ENCODE measurements at places on chromosomes 16 and 17.
A peak's percentile ranks its signal among the peaks of the same experiment; 100 is the strongest.

DNA sequence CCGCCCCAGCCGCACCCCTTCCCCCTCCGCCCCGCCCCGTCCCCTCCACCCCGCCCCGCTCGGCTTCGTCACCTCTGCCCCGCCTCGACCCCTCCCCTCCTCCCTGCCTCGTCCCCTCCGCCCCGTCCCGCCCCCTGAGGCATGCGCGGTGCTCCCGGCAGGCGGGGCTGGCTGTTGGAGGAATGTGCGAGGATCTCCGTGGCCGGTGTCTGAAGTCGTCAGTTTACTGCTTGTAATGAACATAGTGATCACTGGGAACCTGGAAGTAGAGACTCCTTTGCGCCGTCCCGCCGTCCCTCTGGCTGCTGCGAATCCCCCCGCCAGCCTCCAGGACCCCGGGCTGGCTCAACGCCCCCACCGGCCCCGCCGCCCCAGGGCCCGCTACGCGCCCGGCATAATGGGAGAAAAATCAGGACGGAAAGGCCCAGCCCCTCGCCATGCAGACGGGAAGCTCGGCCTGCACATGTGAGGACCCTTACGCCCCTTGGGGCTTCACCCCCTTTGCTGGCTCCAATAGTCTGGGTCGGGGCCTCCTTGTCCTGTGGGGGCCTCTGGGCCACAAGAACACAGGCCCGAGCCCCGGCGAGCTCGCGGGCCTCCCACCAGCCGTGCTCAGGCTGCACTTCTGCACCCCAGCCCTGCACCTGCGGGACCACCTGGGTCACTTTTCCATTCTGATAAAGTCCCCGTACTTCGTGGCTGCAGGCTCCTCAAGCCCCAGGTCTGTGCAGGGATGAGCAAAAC, 743.1 kb downstream of the KCNJ18 start:
- DNase-seq = no peak

DNA sequence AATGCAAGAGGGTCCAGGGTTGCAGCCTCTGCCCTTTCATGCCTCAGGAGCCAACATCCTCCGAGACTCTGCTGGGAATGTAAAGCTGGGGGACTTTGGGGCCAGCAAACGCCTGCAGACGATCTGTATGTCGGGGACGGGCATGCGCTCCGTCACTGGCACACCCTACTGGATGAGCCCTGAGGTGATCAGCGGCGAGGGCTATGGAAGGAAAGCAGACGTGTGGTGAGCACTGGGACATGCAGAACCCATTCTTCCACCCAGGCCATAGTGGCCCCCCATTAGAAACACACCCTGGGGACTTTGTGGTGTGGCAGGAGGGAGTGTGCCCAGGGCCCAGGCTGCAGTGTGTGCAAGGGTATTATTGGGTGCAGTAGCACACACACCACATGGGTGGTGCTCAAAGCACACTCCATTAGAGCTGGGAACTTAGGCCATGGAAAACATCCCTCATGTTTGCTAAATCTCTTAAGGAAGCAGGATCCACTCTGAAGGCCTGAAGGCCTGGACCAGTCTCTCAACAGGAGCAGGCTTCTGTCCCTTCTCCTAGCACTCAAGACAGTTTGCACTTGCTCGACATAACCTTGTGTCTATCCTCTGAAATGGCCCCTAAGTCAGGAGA, 7.6 kb downstream of the LIMD2 start:
- DNase-seq = peak; percentile 62

GRCh38 chr16:65316808-65317207, 194.9 kb upstream of the CDH11 start:
- DNase-seq = no peak

DNA sequence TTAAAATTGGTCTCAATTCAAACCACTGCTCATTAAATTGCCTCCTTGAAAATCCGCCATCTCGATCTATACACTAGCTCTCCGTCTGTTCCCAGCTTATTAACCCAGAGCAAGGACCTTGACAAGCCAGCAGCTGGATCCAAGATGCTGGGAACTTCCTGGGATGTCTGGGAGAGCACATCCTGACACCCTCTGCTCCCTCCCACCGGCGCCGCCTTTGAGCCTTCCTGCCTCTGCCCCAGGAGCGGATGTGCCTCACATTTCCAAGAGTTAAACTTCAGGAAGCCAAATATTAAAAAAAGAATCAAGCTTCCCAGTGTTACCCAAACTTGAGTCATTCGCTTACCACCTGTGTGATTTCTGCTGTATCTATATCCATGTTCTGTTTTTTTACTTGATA, 107.9 kb downstream of the HAPSTR1 start:
- DNase-seq = no peak

- no peak for DNase-seq
Observed at GRCh38 chr16:51538707-51539498, 387.8 kb upstream of the SALL1 start.

DNA sequence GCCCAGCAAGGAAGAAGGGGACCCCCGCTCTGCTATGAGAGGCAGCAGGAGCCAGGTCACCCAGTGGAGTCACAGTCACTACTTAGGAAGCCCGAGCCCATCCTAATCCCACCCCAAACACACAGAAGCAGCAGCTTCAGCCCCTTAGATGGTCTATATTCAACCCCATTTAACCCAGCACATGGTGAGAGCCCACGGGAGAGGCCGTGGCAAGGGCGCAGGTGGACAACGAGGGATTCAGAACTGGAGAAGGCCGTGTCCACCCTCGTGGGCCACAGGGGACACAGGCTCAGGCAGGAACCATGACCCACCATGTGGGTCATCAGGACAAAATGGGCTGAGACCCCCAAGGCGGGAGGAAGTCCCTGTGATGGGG, 1.6 kb upstream of the TRPV3 start:
- no peak for DNase-seq

GRCh38 chr17:5077781-5078105, 524 bp upstream of the ZFP3 start:
- no peak for DNase-seq

DNA sequence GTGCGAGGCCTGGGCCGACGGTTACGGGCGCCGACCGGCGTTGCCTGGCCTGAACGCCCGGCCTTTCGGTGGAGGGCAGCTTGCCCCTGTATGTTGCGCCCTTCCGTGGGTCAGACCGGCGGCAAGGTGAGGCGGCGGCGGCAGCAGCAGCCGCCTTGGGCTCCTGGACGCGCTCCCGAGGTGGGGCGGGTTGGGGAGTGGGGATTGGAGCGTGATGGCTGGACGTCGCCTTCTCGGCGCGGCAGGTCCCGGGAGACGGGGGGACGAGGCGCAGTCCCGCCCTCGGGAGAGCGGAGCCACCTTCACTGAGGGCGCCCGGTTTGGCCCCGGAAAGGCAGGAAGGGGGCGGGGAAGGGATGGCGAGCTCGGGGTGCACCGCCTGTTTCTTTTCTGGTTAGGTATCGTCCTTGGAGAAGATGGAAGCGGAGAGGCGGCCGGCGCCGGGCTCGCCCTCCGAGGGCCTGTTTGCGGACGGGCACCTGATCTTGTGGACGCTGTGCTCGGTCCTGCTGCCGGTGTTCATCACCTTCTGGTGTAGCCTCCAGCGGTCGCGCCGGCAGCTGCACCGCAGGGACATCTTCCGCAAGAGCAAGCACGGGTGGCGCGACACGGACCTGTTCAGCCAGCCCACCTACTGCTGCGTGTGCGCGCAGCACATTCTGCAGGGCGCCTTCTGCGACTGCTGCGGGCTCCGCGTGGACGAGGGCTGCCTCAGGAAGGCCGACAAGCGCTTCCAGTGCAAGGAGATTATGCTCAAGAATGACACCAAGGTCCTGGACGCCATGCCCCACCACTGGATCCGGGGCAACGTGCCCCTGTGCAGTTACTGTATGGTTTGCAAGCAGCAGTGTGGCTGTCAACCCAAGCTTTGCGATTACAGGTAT, 671 bp downstream of the DGKE start:
- DNase-seq = peak; percentile 78

DNA sequence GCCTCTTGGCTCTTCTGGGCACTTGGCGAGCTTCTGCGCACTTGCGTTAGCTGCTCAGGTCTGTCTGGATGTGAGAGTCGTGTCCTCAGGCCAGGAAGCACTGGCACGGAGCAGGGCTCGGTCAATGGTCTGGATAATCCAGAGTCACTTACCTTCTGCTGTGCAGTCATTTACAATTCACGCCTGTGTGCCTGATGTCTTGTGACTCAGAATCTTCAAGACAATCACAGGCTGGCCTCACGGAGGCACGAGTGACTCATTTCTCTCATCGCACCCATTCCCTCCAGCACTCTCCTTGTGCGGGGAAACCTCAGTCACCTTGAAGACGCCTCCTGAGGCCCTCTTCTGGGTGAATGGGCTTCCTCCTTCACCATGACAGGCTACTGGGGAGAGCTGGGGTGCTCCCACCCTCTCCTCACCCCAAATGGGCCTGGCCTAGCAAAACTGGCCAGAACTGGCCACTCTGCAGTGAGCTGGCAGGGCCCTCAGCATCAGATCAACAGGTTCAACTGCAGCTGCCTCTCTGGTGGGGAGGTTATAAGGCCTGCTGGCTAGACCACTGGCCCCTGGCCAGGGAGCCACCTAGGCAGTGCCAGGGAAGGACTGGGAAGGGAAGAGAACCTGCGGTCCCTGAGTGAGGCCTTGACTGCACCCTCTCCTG, 1.9 kb upstream of the CAPN15 start:
- no peak for DNase-seq

DNA sequence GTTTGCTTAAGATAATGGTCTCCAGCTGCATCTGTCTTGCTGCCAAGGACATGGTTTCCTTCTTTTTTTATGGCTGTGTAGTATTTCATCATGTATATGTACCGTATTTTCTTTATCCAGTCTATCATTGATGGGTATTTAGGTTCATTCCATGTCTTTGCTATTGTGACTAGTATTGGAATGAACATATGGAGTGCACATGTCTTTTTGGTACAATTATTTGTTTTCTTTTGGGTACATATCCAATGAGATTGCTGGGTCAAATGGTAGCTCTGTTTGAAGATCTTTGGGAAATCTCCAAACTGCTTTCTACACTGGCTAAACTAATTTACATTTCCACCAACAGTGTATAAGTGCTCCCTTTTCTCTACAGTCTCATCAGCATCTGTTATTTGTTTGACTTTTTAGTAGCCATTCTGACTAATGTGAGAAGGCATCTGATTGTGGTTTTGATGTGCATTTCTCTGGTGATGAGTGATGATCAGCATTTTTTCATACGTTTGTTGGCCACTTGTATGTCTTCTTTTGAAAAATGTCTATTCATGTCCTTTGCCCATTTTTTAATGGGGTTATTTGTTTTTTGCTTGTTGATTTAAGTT, 66.2 kb downstream of the TNFRSF13B start:
- no peak for DNase-seq

- DNase-seq = no peak
Observed at GRCh38 chr16:80954985-80955384, 51.7 kb downstream of the CMC2 start.

- DNase-seq = peak; percentile 51
Observed at GRCh38 chr17:44315760-44316731, 7.6 kb downstream of the RUNDC3A start.

GRCh38 chr17:78348055-78348770, 11.7 kb downstream of the SOCS3 start:
- DNase-seq = no peak

- no peak for DNase-seq
Observed at GRCh38 chr17:62804822-62805221, 3.3 kb downstream of the MARCHF10 start.

GRCh38 chr16:19689342-19689741, 28.7 kb downstream of the KNOP1 start:
- no peak for DNase-seq

DNA sequence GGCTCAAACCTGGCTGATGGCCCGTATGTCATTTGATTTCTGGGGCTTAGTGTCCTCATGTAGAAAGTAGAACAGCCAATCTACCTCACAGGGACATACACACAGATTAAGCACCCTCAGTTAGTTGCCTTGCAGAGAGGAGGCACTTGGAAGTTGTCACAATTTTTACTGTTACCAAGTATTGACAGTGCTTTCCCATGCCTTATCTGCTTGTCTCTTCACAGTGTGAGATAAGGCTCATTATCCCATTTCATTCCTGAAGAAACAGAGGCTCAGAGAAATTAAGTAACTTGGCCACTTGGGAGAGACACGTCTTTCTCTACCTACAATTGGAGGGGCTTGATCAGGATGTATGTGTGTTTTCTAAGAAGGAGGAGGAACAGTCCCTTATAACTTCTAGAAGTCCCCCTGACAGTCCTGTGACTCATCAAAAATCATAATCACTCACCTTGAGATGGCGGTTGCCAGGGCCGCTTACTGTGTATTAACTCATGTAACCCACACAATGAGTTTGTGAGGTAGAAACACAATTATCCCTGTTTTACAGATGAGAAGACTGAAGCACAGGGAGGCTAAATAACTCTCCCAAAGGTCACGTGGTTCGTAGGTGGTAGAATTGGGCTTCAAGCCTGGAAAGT, 56.9 kb upstream of the LHX1 start:
- no peak for DNase-seq

DNA sequence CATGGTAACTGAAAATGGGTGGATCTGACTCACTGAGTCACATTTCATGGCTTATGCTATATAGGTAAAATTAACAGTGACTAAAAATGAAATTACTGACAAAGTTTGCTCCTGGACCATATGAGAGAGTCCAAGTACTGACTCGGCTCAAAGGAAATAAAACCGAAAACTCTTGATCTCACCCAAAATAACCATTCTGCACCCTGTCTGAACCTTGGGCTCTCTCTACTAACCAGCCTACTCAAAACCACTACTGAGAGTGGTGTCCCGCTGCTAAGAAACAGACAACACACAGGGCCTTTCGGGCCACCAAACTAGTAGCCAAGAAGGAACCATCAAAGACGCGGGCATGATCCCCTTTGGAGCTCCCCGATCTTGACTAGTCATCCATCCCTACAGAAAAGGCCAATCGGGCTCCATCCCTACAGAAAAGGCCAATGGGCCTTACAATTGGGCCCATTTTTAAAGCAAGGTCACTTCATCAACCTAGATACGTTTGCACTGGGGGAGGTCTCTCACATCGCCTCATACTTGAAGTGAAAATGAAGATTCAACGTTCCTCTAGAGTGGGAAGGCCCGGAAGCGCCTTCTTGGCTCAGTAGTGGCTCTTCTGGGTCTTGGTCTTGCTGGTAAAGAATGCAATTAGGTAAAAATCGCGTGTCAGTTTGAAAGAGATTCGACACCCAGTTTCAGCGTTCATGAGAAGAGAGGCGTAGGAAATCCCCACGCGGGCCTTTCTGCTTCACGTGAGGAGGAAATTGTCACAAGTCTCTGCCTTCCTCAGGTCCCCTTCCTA, 720 bp upstream of the ZPBP2 start:
- no peak for DNase-seq

DNA sequence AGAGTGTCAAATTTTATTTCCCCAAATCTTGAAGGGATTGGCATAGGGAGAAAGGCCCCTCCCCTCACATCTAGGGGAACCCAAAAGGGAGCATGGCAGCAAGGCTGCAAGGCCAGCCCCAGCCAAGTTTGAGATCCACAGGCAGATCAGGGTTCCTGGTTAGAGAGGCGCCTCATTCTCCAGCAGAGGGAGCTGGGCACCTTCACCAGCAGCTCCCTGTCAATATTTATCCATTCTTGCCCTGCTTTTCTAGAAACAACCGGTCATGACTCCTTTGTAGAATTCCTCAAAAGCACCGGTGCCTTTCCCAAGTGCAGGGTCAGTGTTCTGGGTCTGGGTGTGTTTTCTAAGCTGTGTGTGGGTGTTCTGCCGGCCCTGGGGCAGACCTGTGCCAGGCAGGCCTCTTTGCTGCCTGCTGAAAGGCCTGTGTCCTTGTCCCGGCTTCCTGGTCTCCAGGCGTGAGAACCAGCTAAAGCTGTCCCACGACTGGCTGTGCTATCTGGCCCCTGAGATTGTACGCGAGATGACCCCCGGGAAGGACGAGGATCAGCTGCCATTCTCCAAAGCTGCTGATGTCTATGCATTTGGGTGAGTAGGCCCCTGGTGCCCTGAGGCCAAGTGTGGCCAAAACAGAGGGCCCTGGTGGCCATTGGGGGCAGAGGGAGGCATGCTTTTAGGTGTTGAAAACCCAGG, 21.2 kb upstream of the LGALS9 start:
- DNase-seq = peak; percentile 76

GRCh38 chr17:58492238-58493121, 4.3 kb upstream of the HSF5 start:
- no peak for DNase-seq
